ENCODE measurements at places on chromosomes 11 and 22.

GRCh38 chr11:9535189-9535781 lies 38.2 kb upstream of the WEE1 start:
- DNase-seq, result peak; percentile 71

DNA sequence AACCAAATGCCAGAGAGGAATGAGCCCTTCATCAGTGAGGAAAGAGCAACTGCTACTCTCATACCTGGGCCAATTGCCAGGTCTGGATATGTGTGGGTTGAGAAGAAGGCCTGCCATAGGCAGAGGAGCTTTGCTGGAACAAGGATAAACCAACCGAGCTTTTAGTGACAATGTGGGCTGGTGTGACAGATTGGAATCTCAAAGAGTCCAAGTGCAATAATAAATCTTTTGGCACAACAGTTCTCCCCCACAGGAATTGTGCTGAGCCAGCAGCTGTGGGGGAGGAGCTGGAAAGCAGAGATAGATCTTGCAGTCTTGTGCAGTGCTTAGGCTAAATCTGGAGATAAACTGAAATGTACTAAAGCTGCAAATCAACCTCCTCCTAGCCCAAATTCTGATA lies 79.4 kb upstream of the ISX start:
- DNase-seq, result no peak

DNA sequence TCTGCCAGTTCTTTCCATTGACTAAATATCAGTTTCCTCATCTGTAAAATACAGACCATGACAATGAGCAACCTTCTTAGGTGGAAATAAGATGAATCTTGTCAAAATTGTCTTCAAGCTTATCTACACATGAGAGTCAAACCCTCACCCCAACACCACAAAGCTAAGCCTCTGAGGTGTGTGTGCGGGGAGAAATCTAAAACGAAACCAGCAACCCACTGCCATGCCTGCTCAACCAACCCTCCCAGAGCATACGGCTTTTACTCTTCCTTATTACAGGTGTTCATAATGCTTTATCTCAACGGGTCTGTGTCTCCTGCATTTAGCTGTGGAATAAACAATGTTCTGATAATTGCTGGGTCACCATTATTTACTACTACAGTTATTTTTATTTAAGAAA lies 235.4 kb downstream of the KIRREL3 start:
- no peak for DNase-seq

DNA sequence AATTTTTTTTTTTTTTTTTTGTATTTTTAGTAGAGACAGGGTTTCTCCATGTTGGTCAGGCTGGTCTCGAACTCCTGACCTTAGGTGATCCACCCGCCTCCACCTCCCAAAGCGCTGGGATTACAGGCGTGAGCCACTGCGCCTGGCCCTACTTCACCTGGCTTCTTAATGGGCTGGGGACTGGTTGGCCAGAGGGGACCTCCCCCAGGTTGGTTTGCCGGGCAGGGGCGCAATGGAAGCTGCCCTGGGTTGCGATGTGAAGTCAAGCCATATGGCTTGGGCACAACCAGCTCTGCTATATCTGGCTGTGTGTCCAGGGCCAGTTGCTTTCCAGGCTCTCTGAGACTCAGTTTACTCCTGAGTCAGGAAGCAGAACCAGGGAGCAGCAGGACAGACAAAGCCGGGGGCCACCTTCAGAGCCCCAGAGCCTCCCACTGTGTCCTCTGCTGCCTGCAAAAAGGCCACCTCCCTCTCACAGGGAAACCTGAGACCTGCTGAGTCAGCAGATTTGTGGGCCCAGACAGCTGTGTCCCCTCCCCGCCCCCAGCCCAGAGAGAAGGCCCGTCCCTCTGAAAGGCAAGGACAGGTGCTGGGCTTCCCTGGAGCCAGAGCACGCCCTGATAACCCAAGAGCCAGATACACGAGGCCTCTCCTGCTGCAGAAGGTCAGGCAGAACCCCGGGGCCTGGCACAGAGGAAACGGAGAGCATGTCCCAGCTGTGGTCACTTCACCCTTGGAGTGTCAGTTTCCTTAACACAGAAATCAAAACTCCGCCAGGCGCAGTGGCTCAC lies 29.2 kb upstream of the DAGLA start:
- DNase-seq, result no peak

GRCh38 chr11:119361056-119361787 lies 14.7 kb upstream of the MFRP start:
- DNase-seq, result peak; percentile 39

- DNase-seq, result no peak
Observed at GRCh38 chr11:125304136-125304535, 139.6 kb downstream of the PKNOX2 start.
